ENCODE measurements at places on chromosomes 16 and 17. TPM values are rescaled to one million over a fixed set of nuclear protein-coding genes. Genes with fewer than 3 reads are reported as not detected.

DNA sequence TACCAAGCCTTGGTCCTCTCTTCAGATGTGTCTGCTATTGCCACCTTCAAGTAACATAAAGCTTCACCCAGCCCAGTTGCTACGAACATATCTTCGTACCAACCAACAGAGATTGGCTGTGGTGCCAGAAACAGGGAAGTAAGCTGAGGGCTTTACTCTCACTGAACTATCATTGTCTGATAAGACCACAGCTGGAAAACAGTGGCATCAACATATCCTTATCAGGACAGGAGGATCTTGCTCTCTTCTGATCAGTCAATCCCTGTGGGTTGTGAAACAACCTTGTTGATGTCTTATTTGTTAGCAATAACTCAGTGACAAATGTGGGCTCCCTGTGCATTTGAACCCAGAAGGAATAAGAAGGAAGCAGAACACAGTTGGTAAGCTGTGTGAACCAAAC is 446.3 kb upstream of the MAF start:
- no peak for DNase-seq

The SMPD3 gene
- 1.3 TPM for polyA plus RNA-seq

GRCh38 chr16:49890876-49891275 is 35.0 kb upstream of the ZNF423 start:
- DNase-seq = no peak

GRCh38 chr17:29292992-29293889 is 707 bp downstream of the NUFIP2 start:
- peak; percentile 57 for DNase-seq

DNA sequence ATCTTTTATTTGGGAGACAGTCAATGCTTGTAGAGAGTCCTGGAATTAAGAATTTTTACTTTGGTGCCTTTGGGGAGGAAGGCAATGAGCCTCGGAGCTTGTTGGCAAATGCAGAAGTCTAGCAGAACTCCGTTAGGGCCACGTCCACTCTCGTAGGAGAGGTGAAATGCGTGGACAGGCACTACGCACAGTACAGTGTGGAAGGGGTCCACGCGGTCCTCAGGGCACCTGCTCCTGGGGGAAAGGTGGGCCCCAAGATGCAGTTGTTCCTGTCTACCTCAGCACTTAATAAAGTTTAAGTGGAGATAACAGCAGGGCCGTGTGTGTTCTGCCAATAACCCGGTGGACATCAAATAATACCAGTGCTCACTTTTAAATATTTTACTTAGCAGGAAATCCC is 1.8 kb downstream of the RAB11FIP3 start:
- DNase-seq = no peak

- no peak for DNase-seq
Observed at GRCh38 chr17:63498626-63499195, 21.9 kb downstream of the ACE start.
